ENCODE measurements at places on chromosomes 4 and X.

DNA sequence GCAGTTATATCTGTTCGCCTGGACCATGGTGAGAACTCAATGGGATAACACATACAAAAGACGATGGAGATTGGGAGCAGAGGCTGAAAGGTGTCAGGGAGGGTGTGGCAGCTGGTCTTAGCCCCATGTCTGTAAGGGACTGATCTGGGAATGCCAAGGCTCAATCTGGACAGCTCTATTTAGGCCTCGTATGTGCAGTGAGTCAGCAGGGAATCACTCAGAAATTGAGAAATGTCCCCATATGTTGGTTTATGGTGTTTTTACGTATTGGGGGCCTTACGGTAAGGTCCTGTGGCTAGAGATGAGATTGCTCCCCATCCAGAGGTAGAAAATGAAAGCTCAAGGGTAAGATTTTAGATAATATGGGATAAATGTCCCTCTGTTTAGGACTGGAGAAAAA, 71.4 kb upstream of the TTC29 start:
- no peak for DNase-seq

DNA sequence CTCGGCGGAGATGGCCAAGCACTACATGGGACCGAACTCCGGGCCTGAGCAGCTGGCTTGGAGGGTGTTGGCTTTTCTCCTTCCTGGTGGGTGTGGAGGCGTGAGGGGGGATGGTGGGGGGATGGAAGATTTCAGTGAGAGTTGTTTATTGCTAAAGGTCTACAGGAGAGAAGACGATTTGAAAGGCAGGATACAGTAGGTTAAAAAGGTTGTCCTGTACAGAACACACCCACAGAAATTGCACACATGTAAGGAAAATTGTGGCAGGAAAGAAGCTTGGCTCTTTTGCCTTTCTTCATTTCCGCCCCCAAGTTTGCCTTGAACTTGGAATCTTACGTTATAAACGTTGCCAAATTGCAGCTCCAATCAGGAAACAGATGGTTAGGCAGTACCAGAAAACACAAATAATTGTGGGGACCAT, 74.1 kb upstream of the STOX2 start:
- no peak for DNase-seq

DNA sequence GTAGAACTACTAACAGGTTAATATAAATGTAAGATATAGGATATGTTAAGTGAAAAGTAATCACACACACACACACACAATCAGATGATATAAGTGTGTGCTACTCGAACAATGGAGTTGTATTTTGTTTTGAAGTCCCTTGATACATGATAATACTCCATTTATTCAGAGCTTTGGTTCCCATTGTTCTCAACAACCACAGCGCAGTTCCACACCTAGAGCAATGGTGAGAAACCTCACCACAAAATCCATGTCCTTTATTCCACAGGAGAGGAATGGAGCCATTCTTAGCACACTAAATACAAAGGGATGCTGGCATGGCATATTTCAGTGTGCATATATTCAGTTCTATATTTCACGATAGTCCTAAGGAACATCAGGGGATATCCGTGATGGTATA, 139.2 kb downstream of the PPP3CA start:
- DNase-seq = no peak

DNA sequence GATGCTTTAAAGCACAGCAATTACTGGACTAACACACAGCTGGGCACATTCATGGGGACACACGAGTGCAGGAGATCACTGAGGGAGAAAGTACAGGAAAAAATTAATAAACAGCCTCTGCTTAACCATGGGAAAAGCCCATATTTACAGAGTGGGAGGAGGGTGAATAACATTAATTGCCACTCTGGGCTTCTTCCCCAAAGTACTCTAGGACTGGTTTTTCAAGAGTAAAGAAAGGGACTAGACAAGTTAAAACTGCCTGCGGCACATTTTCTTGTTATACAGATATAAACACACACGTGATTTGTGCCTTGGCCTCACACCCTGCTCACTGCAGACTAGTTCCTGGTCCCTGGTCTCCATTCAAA, 179.7 kb upstream of the TET2 start:
- DNase-seq = peak; percentile 2

DNA sequence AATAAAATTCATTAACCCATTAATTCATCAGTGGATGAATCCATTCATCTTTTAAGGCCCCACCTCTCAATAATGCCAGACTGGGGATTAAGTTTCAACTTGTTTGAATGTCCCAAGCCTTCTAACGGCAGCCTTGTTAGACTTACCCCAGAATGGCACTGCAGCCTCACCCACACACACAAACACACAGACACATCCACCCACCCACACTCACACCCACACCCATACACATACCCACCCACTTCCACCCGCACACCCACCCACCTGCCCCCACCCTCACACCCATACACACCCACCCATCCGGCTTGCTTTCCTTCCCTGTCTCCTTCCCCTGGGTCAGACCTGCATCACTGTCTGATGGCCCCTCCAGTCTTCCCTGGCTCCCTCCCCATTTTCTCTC, 102.6 kb downstream of the ARHGAP10 start:
- no peak for DNase-seq

GRCh38 chrX:123425471-123425870, 241.4 kb downstream of the GRIA3 start:
- no peak for DNase-seq

GRCh38 chr4:102259081-102259480, 86.2 kb downstream of the SLC39A8 start:
- no peak for DNase-seq

DNA sequence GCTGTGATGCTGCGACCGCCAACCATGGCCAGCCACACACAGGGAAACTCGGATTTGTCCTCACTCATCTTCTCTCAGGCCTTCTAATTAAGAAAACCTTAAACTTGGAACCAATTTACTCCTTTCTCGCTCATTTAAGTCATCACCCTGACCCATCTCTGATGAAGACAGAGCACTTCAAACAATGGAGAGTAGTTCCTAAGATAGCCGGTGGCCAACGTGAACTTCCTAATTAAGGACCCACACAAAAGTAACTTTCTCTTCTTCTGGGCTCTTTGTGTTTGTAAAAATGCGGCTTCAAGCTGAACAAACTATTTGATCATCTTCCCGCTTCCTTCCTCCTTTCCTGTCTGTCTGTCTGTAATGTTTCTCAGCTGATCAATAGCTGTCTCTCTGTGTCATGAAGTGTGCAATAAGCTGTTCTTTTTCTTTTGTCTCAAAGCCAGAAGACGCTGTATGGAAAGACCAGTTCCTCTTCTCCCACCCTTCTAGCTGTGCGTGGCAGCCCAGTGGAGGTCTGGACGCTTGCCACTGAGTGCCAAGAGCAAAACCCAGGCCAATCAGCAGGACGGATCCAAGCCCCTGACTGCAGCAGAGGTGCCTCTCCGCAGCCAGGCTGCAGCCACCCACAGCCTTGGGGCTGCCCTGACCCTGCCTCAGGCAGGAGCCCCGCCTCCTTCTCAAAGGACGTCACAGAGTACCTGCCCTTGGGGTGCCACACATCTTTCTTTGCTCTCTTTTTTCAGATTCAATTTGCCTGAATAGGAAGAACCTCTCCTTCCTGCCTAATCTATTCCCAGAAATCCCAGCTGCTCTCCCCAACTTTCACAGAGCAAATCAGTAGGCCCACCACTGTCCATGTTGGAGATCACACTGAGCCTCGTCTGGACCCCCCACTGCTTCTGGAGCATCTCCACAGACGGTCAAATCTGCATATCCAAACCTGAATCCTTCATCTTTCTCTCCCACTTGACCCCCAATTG, 59.3 kb downstream of the MAML3 start:
- peak; percentile 58 for DNase-seq

GRCh38 chr4:77734928-77735327, 84.2 kb downstream of the CNOT6L start:
- DNase-seq = peak; percentile 58

GRCh38 chr4:187124331-187124730, 400.7 kb upstream of the FAT1 start:
- no peak for DNase-seq

GRCh38 chr4:107592519-107592918, 127.5 kb downstream of the PAPSS1 start:
- no peak for DNase-seq

DNA sequence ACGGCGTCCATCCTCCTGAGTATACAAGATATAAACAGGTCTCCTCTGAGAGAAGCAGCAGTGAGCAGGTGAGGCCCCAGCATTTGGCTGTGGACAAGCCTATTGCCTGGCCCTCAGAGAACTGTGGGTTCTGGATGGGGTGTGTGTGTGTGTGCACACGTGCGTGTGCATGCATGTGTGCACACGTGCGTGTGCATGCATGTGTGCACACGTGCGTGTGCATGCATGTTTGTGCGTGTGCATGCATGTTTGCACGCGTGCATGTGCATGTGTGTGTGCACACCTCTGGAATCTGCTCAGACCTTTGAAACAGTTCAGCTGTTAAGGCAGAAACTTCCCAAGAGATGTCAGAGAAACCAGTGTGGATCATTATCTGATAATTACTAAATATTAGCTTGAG, 22.2 kb upstream of the FHL1 start:
- DNase-seq = no peak

- no peak for DNase-seq
Measured at GRCh38 chr4:7420661-7421040, 14.1 kb downstream of the PSAPL1 start.

GRCh38 chrX:112612558-112612957, 67.2 kb downstream of the LHFPL1 start:
- DNase-seq = no peak

- peak; percentile 13 for DNase-seq
Measured at GRCh38 chrX:40418813-40419195, 162.0 kb upstream of the ATP6AP2 start.

GRCh38 chr4:1381944-1382541, 24.2 kb downstream of the NKX1-1 start:
- DNase-seq = no peak

GRCh38 chr4:109609431-109609830, 49.4 kb downstream of the MCUB start:
- no peak for DNase-seq

DNA sequence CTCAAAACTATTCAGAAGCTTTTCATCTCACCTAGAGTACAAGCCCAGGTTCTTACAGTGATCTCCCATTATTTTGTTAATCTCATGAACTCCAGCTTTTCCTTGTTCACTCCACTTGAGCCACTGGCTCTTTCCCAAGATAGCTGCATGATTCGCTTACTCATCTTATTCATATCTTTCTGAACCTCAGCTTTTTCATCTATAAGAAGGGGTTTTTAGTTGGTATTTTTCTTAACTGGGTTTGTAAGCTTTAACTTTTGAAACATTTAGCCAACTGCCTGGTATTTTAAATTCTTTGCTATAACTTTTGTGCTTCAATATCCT, 24.0 kb downstream of the GIMD1 start:
- DNase-seq = no peak

Data from CD4-positive, alpha-beta T cell treated with Interleukin-10 for 1 hour (primary cell).